ENCODE measurements at places on chromosomes 3 and 15.

DNA sequence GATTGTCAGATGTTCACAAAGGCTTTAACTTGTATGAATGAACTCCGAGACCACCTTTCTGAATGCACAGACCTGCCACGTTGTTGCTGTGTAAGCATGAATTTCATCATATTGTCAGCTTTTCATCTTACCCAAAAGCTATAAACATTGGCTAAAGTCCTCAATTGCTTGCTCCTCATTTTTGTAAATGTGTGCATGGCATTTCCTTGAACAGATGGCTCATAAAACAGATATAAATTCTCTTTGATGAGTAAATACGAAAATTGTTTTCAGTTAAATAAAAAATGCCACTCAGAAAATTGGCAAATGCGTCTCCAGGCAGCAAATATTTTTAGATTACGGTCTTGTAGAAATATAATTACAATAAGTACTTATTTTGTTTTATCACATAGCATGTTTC is 226.0 kb upstream of the NDN start:
- DNase-seq = no peak

DNA sequence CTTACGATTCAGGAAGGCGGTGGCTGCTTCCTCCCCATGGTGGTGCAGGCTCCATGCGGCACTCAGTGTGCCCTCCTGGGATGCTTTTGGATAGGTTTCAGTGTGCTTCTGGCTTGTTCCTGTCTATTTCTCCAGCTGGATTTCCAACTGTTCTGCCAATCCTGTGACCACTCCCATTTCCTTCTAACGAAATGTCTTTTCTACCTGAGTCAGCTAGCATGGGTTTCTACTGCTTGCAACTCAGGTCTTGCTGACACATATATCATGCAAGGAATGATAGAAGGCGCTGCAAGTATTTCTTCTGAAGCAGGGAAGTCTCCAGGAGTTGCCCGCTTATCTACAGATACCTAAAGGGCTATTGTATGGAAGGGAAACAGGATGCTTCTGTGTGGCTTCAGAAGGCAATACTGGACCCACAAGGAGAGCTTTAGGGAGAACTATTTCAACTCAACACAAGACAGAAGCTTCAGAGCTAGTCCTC is 244.4 kb downstream of the OPA1 start:
- DNase-seq = no peak

DNA sequence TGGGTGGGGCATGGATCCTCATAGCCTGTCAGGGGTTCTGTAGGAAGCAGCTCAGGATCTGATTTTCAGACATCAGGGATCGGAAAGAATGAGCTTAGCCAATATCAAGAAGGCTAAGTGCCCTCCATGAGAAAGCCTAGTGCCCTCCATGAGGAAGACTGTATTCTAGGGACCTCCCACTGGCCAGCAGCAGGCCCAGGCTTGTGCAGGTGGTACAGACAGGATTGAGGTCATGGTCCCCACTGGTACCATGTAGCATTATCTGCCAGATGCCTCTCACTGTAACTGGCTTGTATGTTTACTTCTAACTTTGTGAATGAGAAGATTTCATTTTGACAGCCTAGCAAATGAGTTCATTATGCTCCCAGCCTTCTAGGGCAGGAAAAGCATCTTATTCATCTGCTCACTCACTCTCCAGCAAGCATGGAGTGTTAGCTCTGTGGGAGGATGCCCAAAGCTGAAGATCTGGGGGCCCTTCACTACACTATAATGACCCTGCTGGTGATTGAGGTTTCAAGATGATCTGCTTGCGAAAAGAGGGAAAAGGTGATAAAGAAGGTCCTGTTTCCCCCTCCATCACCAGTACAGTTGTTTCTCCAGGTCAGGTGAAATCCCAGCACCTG is 7.5 kb downstream of the EPHB1 start:
- DNase-seq = no peak

GRCh38 chr3:132735589-132735988 is 13.4 kb upstream of the NPHP3 start:
- DNase-seq = no peak

DNA sequence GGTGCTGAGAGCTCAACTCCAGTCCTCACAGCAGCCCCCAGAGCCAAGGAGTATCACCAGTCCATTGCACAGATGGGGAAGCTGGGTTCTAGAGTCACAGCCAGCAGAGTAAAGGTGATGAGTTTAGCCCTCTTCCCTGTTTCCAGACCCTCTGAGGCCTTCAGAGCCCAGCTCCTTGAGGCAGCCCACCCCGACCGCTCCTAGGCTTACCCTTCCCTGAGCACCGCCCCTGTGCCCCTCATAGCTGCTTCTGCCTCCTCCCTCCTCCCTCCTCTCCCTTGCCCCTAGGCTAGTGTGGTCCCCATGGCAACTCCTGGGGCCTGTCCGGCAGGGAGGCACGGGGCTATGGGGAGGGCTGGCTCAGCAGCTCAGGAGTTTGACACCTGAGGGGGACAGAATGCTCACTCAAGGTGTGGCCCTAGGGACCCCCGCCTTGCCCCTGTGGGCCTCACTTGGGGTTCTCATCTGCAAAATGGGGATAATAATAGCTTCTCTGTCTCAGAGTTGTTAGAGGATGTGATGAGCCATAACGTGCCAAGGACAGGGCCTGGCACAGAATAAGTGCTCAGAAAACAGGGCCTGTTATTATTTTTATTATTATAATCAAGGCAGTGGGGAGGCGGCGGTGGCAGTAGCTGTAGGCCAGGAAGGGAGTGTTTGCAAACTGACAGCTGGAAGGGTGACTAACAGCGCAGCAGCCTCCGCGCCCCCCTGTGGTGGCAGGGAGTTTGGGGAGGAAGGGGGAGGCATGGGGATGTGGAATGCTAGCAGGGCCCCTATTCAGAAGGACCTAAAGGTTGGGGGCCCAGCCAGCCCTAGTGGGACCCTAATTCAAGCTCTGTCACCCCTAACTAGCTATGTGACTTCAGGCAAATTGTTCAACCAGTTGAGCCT is 11.5 kb downstream of the CSK start:
- DNase-seq = peak; percentile 81

GRCh38 chr3:24420224-24420623 is 74.4 kb downstream of the THRB start:
- no peak for DNase-seq

- peak; percentile 58 for DNase-seq
These were observed 55.0 kb downstream of the SETD5 start for GRCh38 chr3:9452417-9452816.

- DNase-seq = no peak
These were observed 16.3 kb downstream of the SNX33 start for GRCh38 chr15:75663931-75664421.

DNA sequence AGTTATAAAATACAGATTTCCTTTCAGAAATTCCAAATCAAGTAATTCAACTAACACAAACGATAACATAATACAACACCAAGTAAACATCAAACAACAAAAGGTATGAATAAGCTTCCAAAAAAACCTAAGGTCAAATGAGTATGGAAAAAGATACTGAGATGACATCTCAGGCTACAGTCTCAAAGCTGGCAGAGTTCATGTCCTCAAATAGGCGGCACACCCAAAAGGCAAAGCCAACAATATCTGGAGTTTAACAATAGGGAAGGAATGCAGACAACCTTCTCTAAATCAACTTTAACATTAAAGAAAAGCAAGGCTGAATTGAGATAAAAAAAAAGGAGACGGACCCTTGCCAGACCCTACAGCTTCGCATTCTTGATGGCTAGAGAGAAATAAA is 346.6 kb downstream of the RSL24D1 start:
- no peak for DNase-seq

DNA sequence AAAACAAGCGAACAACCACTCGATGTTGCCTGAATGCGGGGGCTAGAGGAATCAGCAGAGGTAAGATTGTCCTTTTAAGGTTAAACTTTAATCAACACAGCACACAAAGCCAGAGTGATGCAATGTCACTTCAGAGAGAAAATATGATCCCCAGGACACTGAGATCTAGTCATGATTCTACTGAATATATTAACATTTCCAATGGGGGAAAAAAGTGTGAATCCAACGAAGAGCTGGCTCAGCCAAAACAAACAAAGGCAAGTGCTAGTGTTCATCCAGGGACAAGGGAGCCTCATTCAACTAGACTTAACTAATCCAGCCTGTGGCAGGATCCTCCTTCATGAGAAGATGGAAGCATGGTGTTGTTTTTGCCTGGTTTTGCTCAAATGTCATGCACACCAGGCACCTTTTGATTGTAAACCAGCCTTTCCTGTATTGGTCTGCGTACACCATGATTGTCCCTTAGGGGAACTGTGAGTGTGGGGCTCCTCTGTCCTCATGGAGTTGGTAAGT is 35.8 kb downstream of the SCG5 start:
- DNase-seq = no peak
